ENCODE measurements at places on chromosomes 1 and 21.

- no peak for DNase-seq
Observed at GRCh38 chr1:151641229-151641628, 29.4 kb downstream of the SNX27 start.

- DNase-seq = no peak
Observed at GRCh38 chr21:35138665-35139381, 89.7 kb upstream of the RUNX1 start.

DNA sequence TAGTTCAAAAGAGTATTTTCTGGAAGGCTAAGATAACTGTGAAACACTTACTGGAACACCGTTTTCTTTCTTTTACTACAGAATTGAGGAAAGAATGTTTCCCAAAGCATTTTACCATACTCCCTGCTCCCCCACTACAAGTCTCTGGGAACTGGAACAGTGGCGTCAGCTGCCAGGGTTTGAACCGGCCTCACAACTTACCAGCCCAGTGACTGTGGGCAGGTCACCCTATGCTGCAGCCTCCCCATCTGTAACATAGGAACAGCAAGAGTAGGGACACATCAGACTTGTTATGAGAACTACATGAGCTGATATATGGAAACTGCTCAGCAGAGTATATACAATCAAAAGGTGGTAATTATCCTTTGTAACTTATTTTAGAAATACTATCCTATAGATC, 91.5 kb downstream of the PTPN14 start:
- DNase-seq = no peak

DNA sequence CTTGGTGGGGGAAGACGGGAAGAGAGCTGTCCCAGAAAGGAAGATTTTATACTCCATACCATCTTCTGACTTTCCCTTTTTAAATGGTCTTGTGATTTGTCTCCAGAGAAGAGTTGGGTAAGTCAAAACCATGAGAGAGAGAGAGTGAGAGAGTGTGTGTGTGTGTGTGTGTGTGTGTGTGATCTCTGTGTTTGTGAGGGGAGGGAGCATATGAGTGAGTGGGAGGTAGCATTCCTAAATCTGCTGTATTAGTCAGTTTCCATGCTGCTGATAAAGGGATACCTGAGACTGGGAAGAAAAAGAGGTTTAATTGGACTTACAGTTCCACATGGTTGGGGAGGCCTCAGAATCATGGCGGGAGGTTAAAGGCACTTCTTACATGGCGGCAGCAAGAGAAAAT, 102.0 kb upstream of the VANGL1 start:
- DNase-seq = no peak

Data from RPMI8226 (cell line).